ENCODE measurements at places on chromosomes 2 and 18.

- DNase-seq: no peak
These were observed 61.8 kb downstream of the TBC1D8 start for GRCh38 chr2:101089419-101089818.

DNA sequence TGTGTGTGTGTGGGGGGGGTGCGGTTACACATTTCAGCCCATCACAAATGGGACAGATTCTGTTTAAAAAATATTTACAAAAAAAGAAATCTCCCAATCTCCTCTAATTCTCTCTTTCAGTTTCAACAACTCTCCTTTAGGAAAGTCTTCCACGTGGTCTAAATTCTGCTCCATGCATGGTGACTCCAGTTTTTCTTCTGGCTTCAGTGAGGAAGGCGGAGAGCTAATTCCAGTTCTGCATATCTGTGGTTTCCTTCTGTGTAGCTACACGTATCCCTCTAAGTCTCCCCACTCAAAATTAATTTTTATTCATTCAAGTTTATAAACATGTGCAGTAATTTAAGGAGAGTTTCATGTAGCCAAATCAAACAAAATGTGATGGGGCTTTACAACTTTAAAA, 111.6 kb downstream of the SLC4A3 start:
- DNase-seq: no peak

DNA sequence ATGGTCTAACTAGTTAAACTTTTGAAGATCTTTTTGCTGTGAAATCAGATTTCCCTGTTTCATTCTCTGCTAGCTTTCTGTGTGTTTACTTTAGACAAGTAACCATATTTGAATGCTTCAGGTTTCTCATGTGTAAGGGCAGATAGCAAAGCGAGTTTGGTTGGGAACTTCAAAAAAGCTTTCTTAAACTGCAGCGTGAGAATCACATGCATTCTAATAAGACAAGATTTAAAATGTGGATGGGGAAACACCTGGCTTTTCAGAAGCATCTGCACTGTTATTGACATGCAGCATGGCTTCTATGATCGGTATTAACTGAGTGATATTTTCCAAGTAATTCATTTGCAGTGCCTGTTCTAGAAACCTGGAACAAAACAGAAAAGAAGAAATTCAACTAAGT, 119.3 kb downstream of the ABCA12 start:
- no peak for DNase-seq

DNA sequence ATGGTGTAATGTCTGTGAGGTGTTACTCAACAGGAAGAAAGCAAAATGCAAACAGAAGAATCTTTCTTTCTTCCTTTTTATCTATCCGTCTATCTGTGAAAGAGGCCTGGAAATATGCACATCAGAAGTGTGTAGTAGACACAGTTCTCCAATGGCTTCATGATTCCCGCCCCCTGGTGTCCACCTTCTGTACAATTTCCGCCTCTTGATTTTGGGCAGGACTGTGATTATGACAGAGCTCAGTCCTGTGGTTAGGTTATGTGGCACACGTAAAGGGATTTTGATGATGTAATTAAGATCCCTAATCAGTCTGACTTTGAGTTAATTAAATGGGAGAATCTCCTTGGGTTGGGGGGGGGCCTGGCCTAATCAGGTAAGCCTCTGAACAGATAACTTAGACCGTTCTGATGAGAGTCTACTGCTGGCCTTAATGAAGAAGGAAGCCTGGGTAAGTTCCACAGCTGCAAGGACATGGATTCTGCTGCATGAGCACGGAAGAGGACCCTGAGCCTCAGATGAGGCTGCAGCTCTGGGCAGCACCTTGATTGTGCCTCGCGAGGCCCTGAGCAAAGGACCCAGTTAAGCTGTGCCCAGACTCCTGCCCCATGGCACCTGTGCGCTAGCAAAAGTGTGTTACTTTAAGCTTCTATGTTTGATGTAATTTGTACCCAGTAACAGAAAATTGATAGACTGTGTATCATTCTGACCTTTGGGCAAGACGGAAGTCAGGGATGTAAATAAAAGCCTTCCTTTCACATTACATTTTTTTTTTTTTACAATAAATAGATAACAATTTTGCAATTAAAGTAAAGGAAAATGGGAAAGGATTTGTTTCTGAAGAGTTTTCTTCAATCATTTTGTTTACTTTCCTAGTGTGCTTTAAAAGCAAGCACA, 11.3 kb upstream of the KCNF1 start:
- no peak for DNase-seq

DNA sequence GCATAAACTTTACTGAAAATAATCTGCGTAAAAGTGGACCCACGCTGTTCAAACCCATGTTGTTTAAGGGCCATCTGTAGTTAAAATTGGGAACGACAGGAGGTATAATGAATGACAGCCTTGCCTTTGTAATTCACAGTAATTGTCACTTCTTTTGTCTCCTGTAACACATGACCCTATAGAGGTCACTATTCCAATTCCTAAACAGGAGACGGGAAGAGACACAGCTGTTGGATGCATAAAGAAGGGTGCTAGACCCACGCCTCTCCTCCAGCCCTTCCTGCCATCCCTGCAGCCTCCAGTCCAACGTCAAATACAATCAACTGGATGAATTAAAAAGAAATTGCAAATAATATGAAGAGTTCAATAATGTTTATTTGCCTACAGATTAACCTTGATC, 63.1 kb upstream of the NFATC1 start:
- no peak for DNase-seq

DNA sequence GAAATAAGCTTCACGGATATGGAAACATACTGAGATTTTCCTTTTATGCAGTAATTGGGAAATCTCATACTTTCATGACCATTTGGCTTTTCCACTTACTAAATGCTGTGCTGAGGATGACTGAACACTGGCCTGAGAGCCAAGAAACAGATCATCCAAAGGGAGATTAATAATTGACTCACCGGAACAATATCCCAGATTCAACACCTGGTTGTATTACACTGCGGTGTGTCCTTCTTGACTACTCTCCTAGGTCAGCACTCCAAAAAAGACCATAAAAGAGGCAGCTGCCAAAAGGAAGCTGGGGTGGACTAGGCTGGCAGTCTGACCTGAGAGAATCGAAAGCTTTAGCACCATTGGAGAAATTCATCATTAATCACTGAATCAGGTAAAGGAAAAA, 469.1 kb downstream of the CBLN2 start:
- DNase-seq: no peak

- DNase-seq: no peak
These were observed 49.4 kb upstream of the SH3RF3 start for GRCh38 chr2:109079590-109079989.

GRCh38 chr2:164714471-164714870, 93.2 kb upstream of the GRB14 start:
- DNase-seq: no peak

- DNase-seq: no peak
These were observed 203.8 kb downstream of the ETAA1 start for GRCh38 chr2:67600946-67601345.

DNA sequence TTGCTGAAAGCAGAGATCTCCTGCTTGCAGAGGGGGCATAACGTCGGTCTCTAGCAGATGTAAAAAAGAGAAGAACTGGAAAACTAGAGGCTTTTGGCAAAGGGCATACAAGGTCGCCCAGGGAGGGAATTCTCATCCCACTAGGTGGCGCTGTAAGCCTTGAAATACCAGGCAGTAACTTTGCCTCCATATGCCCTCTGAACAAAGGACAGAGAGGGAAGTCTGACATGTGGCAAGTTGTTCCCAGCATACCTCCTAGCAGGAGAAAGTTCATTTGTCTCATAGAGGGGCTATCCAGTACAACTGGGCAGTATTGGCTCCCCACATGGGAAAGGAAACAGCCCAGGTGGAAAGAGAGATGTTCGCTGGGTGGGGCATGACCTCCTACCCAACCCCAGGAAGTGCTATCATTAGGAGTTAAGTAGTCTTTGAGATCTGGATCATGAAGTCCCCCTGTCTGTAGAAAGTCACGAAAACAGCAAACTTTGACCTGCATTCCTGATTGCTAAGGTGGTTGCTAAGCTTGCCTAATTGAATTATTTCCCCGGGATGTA, 39.9 kb downstream of the STK17B start:
- DNase-seq: no peak

GRCh38 chr2:194465641-194466040, 1191.4 kb upstream of the SLC39A10 start:
- no peak for DNase-seq

DNA sequence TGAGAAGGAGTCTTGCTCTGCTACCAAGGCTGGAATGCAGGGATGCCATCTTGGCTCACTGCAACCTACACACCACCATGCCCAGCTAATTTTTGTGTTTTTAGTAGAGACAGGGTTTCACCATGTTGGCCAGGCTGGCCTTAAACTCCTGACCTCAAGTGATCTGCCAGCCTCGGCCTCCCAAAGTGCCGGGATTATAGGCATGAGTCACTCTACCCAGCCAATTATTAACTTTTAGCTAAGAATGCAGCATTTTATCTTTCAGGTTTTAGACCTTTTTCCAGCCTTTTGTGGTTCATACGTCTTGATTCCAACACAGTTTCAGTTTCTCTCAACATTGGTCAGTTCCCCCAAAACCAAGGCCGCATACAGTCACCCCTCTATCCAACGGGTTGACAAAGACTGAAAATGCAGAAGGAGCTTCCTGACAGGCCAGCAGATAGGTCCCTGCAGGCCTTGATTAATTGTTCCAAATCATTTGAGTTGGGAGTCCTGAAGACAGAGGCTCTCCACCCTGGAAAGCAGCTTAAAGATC, 262.2 kb upstream of the KLHL29 start:
- no peak for DNase-seq

GRCh38 chr2:105866216-105867185, 121.8 kb downstream of the NCK2 start:
- no peak for DNase-seq

DNA sequence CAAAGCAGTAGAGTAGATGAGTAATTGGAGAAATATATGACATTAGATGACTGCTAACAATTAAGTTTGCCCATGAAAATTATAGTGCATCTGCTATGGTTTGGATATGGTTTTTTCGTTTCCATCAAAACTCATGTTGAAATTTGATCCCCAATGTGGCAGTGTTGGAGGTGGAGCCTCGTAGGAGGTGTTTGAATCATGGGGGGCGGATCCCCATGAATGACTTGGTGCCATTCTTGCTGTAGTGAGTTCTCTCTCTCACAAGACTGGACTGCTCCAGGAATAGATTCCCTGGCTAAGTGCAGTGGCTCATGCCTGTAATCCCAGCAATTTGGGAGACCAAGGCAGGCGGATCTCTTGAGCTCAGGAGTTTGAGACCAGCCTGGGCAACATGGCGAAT, 9.7 kb upstream of the CUL3 start:
- DNase-seq: no peak

GRCh38 chr2:235845245-235845644, 322.9 kb downstream of the GBX2 start:
- no peak for DNase-seq

GRCh38 chr18:26563024-26563423, 14.7 kb upstream of the KCTD1 start:
- DNase-seq: no peak

DNA sequence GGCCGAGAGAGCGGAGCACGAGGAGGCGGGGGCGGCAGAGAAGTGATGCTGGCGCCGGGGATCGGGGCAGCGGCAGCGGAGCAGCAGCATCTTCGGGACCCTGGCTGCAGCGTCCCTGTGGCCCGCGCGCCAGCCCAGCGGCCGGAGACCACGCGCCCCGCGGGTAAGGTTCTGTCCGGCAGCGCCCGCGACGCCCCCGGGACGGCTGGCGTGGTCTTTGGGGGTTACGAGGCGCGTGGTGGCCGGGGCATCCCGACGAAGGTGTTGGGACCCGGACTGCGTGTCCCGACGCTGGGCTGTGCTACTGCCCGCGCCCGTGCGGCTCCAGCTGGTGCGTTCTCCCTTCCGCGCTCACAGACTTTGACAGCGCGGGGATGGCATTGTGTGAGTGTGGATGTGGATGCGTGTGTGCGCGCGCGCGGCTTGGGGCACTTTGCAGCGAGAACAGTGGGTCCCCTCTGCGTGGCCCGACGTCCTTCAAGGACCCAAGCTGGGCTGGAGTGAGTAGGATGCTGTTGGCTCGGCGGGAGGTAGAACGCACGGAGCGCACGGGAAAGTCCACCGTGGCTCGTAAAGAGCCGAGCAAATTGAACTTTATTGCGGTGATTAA, 405.0 kb downstream of the XIRP2 start:
- peak; percentile 20 for DNase-seq

- no peak for DNase-seq
These were observed 84.9 kb downstream of the METTL4 start for GRCh38 chr18:2486426-2486825.

GRCh38 chr18:48698707-48699106, 159.9 kb downstream of the CTIF start:
- DNase-seq: no peak

DNA sequence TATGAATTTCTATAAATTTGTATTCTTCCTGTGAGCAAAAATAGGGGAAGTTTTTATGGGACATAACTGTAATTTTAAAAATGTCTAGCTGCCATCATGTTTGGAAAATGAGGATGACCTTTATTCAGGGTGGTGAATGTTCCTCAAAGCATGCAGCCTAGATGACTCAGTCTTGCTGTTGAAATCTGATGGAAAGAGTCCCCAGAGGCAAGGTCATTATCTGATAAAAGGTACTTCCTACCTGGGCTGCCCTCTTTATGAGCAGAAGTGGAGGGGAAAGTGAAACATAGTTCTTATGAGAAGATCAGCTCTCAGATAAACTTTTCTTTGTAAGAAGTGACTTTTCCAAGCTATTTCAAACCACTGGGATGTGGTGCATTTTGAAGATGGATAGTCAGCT, 1144.7 kb upstream of the PIK3C3 start:
- no peak for DNase-seq

DNA sequence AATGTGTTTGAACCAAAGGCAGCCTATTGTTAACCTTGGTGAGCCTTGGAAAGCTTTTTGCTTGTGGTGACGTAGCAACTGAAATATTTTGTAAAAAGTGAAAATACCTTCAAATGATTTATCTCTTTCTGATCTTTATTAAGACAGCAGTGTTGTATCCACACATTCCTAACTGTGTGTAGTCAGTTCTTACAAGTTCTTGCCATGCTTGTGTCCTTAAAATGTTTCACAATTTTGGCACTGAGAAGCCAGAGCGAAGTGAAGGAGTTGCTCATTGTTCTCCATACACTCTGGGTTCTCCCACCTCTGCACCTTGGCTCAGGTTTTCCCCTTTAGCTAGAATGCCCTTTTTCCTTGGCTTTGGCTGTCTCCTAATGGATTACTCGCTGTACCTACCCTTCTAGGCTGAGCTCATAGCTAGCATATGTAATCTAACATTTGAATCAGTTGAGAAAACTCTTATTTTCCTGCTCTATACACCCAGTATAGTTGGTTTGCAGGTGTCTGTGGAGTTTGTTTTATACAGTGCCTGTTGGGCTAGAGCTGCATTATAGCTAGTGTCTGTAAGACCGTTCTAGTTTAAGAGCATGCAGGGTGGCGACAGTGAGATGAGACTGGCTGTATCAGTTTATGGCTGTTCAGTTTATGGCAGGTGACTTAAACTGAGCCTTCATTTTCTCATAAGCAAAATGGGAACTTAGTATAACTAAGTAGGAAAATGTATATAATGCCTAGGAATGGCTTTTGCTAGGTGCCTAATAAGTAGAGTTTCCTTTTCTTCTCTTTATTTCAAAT, 45.5 kb downstream of the FMNL2 start:
- no peak for DNase-seq

DNA sequence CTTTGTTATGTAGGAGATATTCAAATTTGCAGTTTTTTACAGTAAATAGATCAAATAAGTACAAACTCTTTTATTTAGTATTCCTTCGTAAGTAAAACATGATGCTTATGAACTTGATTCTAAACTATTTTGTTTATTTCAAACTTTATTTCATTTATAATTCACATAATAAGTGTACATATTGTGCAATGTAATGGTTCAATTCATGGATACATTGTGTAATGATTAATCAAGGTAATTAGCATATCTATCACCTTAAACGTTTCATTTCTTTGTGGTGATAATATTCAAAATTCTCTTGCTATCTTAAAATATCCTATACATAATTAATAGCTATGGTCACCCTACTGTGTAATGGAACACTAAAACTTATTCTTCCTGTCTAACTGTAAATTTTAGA, 525.9 kb upstream of the ZNF804A start:
- no peak for DNase-seq

Measured in anterior cingulate cortex (tissue), 58 donors.